Osteoblast (primary cell): ENCODE measurements at places on chromosomes 1 and 21. TPM values are rescaled to one million over a fixed set of nuclear protein-coding genes. Genes with fewer than 3 reads are reported as not detected.

DNA sequence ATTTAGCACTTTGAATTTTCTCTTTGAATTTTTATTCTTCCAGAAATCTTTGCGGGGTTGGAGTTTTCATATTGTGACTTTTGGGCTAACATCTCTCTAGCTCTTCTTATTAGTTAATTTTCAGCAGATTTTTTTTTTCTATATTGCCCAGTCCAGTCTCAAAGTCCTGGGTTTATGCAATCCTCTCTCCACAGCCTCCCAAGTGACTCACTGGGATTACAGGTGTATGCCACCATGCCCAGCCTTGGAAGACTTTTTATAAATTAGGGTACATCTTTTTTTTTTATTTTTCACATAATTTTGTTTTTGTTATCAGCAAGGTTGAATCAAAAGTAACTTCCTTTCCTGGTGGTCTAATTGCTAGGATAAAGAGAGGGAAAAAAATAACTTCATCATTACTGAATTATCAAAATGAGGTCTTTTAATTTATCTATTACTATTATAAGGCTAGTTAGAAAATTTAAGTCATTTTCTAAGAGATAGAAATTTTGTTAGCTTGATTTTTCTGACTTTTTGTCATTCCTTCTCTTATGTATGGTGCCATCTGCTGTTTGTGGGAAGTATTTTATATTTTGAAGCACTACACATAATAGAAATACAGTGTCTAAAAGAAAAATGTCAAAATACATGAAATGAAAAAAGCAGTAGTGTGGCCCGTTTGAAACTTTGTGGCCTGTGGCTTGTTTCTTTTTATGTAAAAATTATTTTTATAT lies 273.4 kb upstream of the CACYBP start:
- H3K27ac ChIP-seq = no peak overlapping the region
- no peak overlapping the region for H3K4me3 ChIP-seq
- H3K27me3 ChIP-seq = no peaks in the 10 kb centered on the region
- no peak for DNase-seq

GRCh38 chr1:26280333-26281042 lies 602 bp downstream of the SH3BGRL3 start:
- no peaks in the 10 kb centered on the region for H3K27me3 ChIP-seq
- peaks cover 41% of the 10 kb centered on the region for H3K36me3 ChIP-seq
- peaks cover 85% of the 10 kb centered on the region for H3K4me1 ChIP-seq
- DNase-seq = peak; percentile 95
- H3K27ac ChIP-seq = peak overlapping the region; percentile 76
- H3K4me3 ChIP-seq = peak overlapping the region; percentile 88

GRCh38 chr1:91827087-91827458 lies 58.9 kb downstream of the TGFBR3 start:
- no peaks in the 10 kb centered on the region for H3K27me3 ChIP-seq
- H3K4me3 ChIP-seq = no peak overlapping the region
- peaks cover 14% of the 10 kb centered on the region for H3K4me1 ChIP-seq

DNA sequence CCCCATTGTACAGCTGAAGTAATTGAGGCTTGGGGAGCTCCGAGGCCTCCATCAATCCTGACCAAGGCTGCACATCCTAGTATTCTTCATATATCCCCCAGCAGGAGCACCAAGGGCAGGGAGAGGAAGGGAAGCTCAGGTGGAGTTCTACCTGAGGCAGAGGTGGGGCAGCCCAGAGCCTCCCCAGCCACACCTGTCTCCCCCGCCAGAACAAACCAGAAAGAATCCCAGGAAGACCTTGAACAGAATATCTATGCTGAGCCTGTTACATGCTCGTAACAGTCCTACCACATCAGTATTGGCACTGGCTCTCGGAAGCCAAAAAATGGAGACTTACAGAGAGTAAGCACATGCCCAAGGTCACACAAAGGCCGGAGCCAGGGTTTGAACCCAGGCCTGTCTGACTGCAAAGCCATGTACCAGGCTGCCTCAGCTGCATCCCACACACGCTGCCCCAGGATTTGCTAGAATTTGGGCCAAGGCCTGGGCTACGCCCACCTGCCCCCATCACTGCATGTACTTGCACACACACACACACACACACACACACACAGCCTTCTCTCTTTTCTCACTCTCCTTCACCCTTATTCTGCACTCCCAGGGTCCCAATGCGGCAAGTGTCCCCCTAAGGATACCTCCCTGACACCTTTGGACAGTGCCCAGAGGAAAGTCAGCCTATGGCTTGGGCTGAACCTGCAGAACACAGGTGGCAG lies 4.5 kb downstream of the E2F2 start:
- H3K27ac ChIP-seq = no peak overlapping the region
- H3K27me3 ChIP-seq = no peaks in the 10 kb centered on the region
- no peak for DNase-seq
- no peaks in the 10 kb centered on the region for H3K36me3 ChIP-seq
- peaks cover 16% of the 10 kb centered on the region for H3K4me1 ChIP-seq

The PIK3R3 gene
- 4.0 and 5.3 TPM in 2 replicates for total RNA-seq
